ENCODE measurements at places on chromosomes 11 and 22.

DNA sequence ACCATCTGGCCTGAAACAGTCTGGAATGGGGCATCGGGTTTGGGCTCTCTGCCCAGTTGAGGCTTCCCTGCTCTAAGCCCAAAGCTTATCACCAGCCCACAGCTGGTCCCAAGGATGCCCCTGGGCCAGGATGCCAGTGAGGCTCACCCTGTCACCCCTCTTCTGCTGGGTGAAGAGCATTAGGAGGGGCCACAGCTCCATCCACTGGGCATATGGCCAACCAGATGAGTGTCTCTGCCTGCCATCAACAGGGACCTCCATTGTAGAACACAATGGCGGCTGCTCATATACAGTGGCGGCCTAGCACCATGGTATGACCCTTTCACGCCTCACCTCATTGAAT, 5.6 kb downstream of the CHST1 start:
- no peak for DNase-seq

GRCh38 chr11:35144806-35145205, 5.8 kb downstream of the CD44 start:
- no peak for DNase-seq

GRCh38 chr22:38489142-38489541, 17.0 kb downstream of the DDX17 start:
- DNase-seq = no peak

GRCh38 chr11:106061249-106061784, 15.8 kb downstream of the KBTBD3 start:
- DNase-seq = no peak

GRCh38 chr11:83827940-83828554, 541.9 kb upstream of the CCDC90B start:
- no peak for DNase-seq
